Muscle of arm (tissue), 14 donors: ENCODE measurements at places on chromosomes 12 and 14.
A peak's percentile ranks its signal among the peaks of the same experiment; 100 is the strongest.

DNA sequence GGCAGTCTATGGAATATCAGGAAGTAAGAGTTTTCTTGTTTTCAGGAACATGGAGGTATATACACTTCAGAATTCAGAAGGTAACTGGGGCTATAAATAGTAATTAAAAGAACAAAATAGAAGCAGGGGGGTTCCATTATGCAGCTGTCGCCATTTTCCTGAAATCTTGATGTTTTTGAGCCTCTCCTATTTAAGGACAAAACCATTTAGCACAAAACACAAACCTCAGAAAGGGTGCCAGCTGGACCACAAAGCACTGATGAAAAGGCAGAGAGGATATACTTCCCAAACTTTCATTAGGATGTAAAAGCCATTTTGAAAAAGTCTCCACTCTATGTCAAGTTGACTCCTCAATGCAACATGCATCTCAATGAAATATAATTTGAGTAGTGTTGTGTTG, 54.2 kb upstream of the OR5AU1 start:
- no peak for DNase-seq

GRCh38 chr14:58677996-58678395, 40.2 kb downstream of the DACT1 start:
- DNase-seq, result no peak

- DNase-seq, result no peak
Measured at GRCh38 chr14:58882577-58883018, 244.8 kb downstream of the DACT1 start.

GRCh38 chr14:95070748-95071435, 86.4 kb downstream of the DICER1 start:
- DNase-seq, result no peak

DNA sequence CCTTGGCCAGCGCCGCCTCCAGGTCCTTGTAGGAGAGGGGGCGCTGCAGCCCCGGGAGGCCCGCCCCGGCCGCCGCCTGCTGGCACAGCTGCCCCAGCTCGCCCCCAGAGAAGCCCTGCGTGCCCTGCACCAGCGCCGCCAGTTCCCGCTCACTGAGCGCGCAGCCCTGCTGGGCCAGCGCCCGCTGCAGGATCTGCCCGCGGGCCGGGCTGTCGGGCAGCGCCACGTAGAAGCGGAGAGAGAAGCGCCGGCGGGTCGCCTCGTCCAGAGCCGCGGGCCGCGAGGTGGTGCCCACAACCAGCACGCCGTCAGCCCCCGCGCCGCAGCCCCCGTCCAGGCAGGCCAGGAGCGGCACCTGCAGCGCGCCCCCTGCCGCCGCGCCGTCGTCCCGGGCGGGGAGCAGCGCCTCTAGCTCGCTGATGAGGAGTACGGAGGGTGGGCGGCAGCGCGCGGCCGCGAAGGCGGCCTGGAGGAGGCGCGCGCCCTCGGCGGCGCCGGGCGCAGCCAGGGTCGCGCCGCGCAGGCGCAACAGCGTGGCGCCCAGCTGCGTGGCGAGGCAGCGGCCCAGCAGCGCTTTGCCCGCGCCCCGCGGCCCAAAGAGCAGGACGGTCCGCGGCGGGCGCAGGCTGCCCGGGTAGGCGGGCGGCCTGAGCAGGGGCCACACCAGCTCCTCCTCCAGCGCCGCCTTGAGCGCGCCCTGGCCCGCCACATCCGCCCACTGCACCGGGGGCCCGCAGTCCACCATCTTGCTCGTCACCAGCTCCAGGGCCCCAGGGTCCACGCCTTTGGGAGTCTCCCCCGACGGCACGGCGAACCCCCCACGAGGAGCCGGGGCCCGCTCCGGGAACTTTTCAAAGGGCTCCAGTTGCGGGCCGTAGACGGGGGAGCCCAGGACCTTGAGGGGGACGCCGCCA, 27.7 kb downstream of the FIGNL2 start:
- DNase-seq, result peak; percentile 66

DNA sequence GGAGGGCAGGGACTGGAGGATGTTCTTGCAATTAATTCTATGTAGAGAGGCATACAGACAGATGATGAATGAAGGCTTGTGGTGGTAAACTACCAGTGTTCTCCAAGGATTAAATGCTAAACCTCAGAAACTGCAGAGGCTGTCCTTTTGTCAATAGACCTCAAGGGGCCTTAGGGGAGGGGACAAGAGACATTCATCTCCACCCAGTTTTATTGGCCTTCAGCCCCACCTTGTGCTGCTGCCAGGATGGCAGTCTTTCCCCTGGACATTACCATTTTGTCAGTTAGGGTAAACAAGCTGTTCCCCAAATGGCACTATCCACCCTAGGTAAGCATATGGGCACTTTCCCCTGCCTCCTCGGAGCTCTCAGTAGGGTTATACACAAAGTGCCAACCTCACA, 4.9 kb upstream of the SMAGP start:
- no peak for DNase-seq

DNA sequence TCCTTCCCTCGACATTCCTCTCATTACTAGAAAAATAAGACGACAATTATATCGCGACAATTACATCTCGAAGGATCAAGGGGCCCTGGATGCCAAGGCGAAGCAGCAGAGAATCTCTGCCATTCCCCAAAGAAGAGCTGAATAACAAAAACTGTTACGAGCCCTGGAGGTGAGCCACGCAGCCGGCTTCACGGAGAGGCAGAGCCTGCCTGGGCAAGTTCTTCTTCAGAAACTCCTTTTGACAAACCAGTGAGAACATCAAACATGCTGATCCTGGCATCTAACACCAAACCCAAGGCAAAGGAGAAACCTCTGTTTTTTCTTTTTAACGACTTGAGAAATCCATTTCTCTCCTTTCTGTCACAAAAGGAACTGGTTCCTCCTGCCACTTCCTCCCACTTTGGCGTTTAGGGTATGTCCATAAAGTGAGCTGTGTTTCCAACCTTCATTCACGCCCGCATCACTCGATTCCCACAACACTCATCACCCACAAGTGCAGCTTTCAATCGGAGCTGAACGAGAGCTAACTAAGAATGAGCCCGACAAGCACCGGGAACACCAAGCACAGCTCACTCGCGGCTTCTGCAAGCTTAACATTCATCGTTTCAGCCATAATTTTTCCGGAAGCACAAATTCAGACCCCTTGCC, 21.5 kb downstream of the CCDC88C start:
- DNase-seq, result no peak

DNA sequence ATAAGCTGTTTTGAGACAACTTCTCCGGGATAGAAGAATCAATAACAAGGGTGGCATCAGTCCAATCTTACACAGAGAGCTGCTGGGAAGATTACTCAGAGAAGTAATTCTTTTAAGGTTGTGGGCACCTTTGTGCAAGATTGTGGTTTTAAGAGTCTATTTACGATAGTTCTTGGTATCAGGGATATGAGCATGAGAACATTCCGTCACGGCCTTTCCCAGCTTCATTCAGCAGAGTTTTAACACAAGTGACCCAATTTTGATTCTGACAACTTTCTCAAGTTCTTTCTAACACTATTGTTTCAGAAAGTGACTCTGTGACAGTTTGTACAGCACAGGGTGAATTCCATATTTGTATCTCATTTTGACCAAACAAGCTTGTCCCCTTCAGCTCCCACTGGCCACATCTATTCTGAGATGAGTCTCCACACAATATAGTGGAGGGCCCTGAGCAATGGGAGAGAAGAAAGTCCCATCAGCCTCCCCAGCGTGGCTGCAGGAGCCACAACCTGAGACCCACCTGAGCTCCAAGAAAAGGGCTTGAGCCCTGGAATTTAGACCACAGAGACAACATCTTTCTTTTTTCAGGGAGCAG, 869.2 kb downstream of the TMEM121 start:
- no peak for DNase-seq

- DNase-seq, result no peak
Measured at GRCh38 chr12:127078577-127079350, 1188.2 kb upstream of the TMEM132C start.

- DNase-seq, result no peak
Measured at GRCh38 chr12:126949558-126949957, 1317.4 kb upstream of the TMEM132C start.

DNA sequence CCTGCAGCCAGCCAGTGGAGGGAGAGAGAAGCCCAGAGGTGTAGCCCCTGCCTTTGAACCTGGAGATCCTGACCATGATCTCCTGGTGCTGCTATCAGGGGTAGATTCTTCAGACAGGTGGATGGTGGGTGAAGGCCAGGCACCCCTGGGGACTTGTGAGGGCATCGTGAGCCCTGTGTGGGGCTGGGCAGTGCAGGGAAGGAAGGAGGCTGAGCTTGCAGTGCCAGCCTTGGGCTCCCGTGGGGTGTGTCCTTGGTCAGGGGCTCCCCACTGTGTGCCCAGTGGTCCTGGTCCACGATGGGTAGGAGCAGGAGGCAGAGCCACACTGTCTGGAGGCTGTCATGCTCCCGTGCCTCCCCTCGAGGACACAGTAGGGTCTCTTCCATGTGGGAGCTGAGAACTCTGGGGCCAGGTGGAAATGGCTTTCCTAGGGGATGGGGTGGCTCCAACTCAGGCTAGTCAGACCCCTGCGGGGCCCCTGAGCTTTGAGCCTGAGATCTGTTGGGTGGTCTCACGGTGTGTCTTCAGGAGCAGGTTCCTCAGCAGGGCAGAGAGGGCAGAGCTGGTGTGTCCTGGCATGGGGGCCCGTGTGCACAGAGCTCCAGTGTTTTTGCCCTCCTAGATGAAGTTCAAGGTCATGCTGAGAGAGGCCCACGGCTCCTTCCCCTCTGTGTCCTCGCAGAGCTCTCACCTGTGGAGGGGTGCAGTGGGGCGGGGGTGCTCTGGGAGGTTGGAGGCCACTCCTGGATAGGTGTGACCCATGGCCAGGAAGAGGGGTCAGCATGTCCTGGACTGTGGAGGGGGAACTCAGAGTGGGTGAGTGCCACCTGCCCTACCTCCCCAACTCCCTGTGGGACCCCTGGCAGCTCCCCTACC, 25.0 kb downstream of the RTL1 start:
- no peak for DNase-seq

DNA sequence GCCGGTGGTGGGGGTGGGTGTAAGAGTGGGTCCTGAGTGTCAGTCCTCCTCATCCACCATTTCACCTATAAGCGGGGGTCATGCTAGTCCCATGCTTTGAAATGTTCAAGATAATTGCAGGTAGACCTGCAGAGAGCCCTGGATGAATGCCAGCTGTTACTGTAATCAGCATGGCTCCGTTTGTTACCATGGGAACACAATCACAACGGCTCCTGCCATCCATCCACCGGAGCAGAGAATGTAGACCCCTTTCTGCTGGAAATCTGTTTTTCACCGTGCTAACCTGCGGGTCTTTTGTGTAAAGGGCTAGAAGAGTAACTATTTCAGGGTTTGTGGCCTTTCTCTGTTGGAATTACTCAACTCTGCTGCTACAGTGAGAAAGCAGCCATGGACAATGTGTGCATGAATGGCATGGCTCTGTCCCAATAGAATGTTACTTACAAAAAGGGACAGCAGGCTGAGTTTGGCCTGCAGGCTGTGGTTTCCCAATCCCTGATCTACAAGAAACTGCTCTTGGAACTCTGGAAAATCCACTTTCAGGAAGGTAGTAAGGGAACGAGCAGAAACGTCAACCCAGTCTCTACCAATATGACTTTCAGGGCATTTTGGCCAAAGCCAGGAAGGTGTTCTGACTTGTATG, 36.1 kb downstream of the KCTD10 start:
- no peak for DNase-seq

- DNase-seq, result no peak
Measured at GRCh38 chr12:19301688-19302087, 137.6 kb upstream of the AEBP2 start.

DNA sequence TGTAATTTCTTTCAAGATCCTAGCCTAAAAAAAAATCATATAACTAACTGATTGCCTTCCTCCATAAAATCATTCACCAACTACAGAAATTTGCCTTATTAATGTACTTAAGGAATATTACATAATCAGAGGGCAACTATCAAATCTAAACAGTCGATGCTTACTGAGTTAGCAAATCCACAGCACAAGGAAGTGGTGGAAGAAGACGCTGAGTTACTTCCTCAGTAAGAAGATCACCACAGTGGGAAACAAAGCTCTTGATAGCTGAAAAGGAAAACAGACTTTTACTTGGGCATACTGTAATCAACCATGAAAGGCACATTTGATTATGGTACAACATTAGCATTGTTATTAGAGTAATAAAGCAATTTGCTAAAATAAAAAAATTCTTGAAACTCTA, 48.7 kb downstream of the HEATR5A start:
- no peak for DNase-seq

DNA sequence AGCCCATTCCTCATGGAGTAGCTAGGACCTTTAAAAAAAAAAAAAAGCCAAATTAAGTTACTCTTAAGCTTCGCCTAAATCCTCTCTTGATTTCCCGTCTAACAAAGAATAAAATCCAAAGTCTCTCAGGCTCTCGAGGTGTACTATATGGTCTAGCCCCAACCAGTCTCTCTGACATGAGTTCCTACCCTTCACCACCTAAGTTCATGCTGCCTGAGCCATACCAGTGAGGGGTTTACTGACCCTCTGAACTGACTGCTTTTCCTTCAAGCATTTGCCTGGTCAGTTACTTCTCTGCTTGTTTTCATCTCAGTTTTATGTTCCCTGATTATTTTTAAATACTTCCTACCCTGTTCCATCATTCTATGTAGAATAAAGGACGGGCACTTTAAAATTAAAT, 58.2 kb upstream of the KCNMB4 start:
- no peak for DNase-seq

DNA sequence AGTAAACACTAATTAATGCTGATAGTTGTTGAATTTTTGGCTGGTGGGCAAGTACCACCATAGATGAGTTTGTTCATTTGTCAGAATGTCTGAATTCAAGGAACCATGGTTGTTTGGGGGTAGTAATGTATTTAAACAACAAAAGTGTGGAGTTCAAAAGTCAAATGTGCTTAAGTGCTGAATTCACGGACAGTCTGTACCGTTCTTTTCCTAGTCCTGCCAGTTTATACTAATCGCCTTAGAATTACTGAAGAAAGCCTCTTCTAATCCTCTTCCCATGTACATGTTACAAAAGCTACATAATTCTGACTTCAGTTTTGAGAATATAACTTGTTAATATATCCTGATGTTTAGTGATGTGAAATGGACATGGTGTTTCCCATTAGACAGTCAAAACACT, 2.7 kb downstream of the NAA25 start:
- DNase-seq, result no peak

DNA sequence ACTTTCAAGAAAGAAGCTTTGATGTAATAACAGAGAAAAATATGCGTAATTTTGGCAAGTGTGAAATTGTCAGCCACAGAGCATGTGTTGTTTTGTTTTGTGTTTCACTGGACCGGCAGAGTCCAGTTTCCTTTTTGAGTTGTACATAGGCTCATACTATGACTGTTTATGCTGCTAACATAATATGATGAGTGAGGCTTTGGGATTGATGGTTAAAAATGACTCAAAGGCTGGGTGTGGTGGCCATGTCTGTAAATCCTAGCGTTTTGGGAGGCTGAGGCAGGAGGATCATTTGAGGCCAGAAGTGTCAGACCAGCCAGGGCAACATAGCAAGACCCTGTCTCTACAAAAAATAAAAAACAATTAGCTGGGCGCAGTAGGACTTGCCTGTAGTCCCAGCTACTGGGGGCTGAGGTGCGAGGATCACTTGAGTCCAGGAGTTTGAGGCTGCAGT, 487.9 kb downstream of the PCNX1 start:
- no peak for DNase-seq

- DNase-seq, result no peak
Measured at GRCh38 chr14:55401751-55402150, 9.9 kb downstream of the ATG14 start.
